A549 treated with DMSO at 1 μM for 4 hours (cell line): ENCODE measurements at places on chromosomes 7 and 10. TPM values are rescaled to one million over a fixed set of nuclear protein-coding genes. Genes with fewer than 3 reads are reported as not detected.

Gene LIMK1
- 33.1 to 42.6 TPM (median 36.0 TPM) in 5 replicates for total RNA-seq

Gene OPN1SW
- total RNA-seq, result not detected in 5 replicates

Gene RARRES2
- not detected in 5 replicates for total RNA-seq

Gene UPP1
- total RNA-seq, result 71.3 to 110 TPM (median 90.1 TPM) in 5 replicates

Gene ZWINT
- total RNA-seq, result 86.2 to 102 TPM (median 88.1 TPM) in 5 replicates
